Right ventricle myocardium superior (tissue), 1 donor: ENCODE measurements at places on chromosomes 16 and 17. TPM values are rescaled to one million over a fixed set of nuclear protein-coding genes. Genes with fewer than 3 reads are reported as not detected.

GRCh38 chr17:73787076-73788059 is 143.1 kb upstream of the SDK2 start:
- DNase-seq: no peak

GRCh38 chr16:70453892-70454221 is 538 bp upstream of the FCSK start:
- DNase-seq: no peak

The CCL17 gene
- total RNA-seq: not detected

The MFAP4 gene
- 42.9 TPM for total RNA-seq

GRCh38 chr17:57984936-57985674 is 2.9 kb downstream of the VEZF1 start:
- DNase-seq: no peak

The EVPLL gene
- total RNA-seq: not detected

DNA sequence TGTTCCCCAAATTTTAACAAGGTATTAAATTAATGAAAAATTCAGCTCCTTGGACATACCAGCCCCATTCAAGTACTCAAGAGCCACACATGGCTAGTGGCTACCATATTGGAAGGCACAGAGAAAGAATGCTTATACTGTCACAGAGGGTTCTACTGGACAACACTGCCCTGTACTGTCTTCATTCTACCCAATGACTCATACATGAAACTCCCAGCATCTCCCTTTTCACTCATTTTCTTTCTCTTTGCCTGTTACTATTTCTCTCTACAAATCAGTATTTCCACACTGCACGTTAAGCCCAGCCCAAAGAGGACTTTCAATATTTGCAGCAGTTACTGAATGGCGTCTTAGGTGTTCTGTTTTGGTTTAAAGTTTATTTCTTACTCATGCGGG is 72.1 kb upstream of the RCVRN start:
- DNase-seq: no peak

The TBC1D3 gene
- total RNA-seq: not detected

The AIPL1 gene
- total RNA-seq: not detected

DNA sequence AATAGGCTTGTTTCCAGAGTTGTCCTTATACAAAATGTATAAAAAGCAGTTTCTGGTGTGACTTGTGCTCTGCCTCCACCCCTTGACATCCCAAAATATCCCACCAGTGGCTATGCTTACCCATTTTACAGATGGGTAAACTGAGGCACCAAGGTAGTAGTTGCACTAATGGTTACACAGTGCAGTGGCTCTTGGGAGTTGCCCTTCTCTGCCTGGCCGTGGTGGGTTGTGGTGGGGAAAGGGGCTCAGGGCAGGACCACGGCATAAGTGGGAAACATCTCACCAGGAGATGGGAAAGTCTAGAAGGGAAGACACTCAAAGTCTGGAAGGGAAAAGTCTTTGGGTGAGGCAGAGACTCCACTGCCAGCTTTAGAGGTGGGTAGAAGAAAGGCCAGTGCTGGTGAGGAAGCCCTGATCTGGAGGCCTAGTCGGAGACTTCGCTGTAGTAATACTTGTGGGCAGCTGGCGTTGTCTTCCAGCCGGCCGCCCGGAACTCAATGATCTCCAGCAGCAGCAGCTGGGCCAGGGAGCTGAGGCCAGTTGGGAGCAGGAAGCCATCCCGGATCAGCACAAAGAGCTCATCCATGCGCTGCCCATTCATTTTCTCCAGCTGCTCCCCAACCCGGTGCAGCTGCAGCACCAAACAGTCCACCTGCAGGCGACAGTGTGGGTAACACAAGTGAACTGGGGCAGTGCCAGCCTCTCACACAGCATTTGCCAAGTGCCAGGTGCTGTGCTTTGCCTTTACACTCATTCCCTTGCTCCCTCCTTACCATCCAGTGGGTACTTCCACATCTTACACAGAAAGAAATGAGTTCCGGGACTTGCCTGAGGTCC is 4.5 kb downstream of the MIF4GD start:
- DNase-seq: no peak

- no peak for DNase-seq
These were observed 30.2 kb downstream of the MSI2 start for GRCh38 chr17:57286399-57287105.

- no peak for DNase-seq
These were observed 255.6 kb downstream of the HS3ST3A1 start for GRCh38 chr17:13346081-13346533.

DNA sequence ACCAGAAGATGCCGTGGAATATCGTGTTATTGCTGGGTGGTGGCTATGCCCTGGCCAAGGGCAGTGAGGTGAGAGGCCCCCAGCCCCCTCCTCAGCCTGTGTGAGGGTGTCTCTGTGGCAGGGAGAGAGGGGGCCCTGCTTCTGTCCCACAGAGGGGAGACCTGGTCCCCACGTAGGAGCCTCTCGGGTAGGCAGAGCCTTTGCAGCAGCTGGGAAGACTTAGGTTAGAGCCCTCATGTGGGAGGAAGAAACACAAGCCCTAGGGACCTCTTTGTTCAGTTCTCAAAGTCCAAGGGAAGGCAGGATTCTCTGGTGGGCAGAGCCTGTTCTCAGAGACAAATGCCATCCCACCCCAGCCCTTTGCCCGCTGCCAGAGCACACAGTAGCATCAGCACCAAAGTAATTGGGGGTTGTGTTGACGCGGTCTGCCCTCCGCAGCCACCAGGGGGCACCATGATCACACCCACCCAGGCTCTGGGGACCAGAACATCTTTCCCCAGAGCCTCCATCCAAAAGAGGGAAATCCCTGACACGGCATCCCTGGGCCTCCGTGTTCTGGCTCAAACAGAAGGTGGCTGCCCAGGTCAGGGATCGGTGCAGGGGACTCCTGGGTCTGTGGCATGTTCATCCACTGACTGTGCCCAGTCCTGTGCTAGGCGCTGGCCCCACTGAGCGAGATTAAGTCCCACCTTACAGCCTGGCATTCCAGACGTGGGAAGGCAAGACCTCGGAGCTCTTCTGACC is 11.5 kb upstream of the FOXN1 start:
- DNase-seq: peak; percentile 79

GRCh38 chr17:71764505-71764904 is 356.3 kb upstream of the SOX9 start:
- DNase-seq: no peak

DNA sequence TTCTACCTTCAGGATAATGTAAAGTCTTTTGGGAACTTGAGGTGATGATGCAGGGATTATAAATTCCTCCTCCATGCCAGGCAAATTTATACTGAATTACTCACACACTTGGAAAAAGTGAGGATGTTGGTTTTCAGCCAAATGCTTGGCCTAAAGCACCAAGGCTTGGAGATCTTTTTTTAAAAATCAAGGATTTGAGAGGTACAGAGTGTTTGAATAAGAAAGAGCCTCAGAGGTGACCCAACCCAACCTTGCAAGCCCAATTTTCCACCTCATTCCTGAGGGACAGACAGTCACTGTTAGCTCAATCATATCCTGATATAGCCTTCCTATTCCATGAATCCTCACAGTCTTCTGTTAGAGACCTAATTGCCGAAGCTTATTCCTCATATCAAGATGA is 14.0 kb downstream of the GRIN2A start:
- no peak for DNase-seq

The KRT36 gene
- total RNA-seq: not detected

DNA sequence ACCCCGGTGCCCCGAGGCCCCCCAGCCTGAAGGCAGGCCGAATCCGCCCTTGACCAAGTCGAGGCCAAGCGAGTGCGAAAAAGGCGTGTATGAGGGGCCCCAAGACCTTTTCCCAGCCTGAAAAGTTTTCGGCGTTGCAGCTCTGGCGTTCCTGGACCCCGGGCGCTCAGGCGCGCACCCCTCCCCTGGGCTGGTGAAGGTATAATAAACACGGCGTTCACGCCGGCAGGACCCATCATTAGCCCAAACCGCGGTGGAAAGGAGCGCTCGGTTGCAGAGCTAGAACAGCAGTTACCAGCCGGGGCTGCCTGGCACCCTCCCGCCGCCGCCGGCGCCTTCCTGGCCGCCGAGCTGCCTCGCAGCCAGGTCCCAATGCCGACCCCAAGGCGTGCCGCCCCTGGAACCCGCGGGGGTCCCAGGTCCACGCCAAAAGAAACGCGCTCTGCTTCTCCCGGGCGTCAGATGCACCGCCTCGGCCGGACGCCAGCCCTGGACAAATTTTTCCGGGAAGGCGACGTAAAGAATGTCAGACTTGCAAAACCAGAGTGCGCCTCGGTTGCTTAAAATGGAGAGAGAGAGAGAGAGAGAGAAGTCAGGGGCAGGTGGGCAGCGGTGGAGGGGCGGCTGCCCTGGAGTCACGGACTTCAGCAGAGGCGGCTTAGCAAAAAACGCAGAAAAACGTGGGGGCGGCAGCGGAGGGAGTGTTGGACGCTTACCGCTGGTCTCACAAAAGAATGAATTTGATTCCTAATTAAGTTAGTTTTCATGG is 11.5 kb upstream of the FOXF1 start:
- no peak for DNase-seq

GRCh38 chr17:74387365-74388218 is 20.3 kb downstream of the GPR142 start:
- DNase-seq: peak; percentile 26

GRCh38 chr17:61040666-61041065 is 359.0 kb upstream of the TBX2 start:
- no peak for DNase-seq

DNA sequence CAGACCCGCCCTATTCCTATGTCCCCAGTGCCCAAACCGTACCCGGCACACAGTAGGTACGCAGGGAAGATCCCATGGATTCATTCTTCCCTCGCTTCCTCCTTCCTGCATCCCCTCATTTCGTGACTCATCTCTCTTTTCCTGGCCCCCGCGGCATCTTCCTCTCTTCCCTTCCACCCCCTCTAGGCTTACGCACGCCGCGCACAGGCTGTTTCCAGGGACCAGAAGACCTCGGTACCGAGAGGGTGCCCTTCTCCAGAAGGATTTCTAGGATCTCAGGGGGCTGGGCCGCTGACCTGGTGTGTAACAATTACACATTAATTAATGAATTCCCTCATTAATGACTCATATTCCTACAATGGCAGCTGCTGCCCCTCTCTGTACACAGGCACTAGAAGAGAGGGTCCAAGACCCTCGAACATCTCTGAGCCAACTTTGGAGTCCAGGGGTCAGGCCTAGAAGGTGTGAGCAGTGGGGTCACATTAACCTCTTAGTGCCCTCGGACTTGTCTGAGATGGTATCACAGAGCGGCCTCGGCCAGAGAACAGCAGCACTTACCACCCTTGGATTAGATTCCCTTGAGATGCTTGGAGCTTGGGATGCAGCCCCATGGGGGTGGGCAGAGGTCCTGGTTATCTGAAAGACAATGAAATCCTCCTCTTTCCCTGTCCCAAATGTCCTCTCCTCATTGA is 16.8 kb upstream of the PLLP start:
- peak; percentile 43 for DNase-seq

DNA sequence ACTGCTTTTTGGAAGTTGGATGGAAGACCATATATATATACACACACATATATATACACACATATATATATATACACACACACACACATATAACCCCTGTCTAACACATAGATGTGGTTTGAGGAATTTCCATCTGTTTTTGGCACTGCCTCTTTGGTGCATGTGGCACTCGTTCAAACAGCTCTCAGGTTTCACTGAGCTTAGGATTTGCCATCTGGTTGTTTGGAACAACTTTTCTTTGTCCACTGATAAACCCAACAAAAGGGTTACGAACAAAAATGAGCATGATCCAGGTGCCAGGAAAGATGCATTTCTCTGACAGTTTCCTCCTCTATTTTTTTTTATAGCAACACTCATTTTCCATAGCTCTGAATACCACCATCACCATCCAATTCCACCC is 14.6 kb upstream of the KCNJ16 start:
- no peak for DNase-seq

GRCh38 chr17:27666831-27667560 is 36.0 kb downstream of the LGALS9 start:
- no peak for DNase-seq

DNA sequence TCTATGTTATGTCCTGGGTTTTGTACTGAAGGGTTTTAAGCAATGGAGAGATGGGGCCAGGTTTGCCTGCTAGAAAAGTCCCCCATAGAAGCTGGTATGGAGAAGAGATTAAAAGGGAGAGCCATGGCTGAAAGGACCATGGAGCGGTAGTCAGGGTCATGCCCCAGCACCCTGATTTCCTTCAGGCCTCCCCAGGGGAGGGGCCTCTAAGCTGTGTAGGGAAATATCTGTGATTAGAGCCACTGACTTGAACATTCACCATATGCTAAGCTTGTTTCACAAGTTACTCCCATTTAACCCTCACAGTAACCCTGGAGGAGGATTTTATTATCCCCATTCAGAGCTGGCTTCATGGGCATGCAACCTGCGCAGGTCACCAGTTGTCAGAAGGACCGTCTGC is 3.8 kb upstream of the ATP2A3 start:
- no peak for DNase-seq

The ACE gene
- 5.4 TPM for total RNA-seq

GRCh38 chr16:78490431-78490830 is 391.0 kb downstream of the WWOX start:
- DNase-seq: no peak
